Stimulated activated CD8-positive, alpha-beta memory T cell treated with anti-CD3 and anti-CD28 coated beads, Interleukin-15, amount 100 ng/mL, for 24 hours (primary cell): ENCODE measurements at places on chromosomes 4 and X.

DNA sequence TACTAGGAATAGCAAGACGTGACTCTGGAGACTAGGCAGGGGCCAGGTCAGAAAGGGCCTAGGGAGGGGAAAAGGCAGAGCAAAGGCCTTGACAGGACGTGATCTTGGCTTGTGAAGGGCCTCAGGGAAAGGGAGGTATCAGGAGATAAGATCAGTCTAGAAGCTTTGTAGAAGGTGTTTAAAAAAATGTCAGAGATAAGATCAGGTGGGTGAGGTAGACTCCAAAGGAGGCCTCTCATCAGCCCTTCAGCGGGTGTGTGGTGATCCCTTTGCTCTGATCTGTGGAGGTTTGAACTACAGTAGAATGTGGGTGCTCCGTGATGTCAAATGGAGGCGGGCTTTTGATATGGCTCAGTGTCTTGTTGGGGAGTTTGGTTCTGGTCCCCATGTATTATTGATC, 78.8 kb upstream of the PRPS1 start:
- no peak for DNase-seq

- DNase-seq = no peak
Measured at GRCh38 chr4:21815651-21816377, 132.8 kb downstream of the KCNIP4 start.

DNA sequence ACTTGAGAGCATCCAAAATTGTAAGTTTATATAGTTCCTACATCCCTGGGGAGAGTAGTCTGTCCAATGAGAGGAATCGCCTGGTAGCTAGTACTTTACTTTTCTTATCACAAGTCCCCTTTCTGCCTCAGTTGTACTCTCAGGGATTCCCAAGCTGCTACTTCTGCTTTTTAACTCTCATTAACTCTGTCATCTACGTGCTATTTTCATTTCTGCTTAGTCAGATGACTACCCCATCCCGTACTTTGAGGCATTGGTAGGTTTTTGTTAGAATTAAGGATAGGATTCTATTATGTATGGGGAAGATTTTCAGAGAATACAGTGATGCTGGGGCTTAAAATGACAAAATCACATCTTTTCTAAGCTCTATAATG, 24.7 kb downstream of the RBPJ start:
- DNase-seq = no peak

- DNase-seq = no peak
Measured at GRCh38 chr4:40622913-40623312, 6.8 kb downstream of the RBM47 start.

- DNase-seq = no peak
Measured at GRCh38 chr4:118226311-118227010, 126.3 kb downstream of the PRSS12 start.

- DNase-seq = no peak
Measured at GRCh38 chr4:77413766-77414165, 191.9 kb upstream of the CXCL13 start.
